GM23338 (cell line): ENCODE measurements at places on chromosomes 7 and 10. TPM values are rescaled to one million over a fixed set of nuclear protein-coding genes. Genes with fewer than 3 reads are reported as not detected.

Gene CCDC136
- total RNA-seq = 39.9 and 55.7 TPM in 2 replicates

Gene STEAP2
- total RNA-seq = 20.9 and 22.0 TPM in 2 replicates

Gene ARHGAP22
- 10.7 and 11.3 TPM in 2 replicates for total RNA-seq

Gene SLC16A9
- total RNA-seq = 11.4 and 16.0 TPM in 2 replicates

Gene SDK1
- total RNA-seq = 5.1 and 10.0 TPM in 2 replicates

Gene MRPL32
- total RNA-seq = 93.4 and 93.6 TPM in 2 replicates

Gene PGAM2
- 0.78 and 2.9 TPM in 2 replicates for total RNA-seq

Gene HABP2
- not detected in 2 replicates for total RNA-seq

Gene NPC1L1
- not detected in 2 replicates for total RNA-seq

Gene TMEM196
- total RNA-seq = not detected in 2 replicates

Gene PDZD7
- total RNA-seq = 1.7 and 2.3 TPM in 2 replicates

Gene KLLN
- 0.24 and 0.62 TPM in 2 replicates for total RNA-seq

Gene FGF8
- total RNA-seq = 6.2 and 6.3 TPM in 2 replicates

Gene WNT16
- total RNA-seq = 0.73 and 1.5 TPM in 2 replicates

Gene LIPK
- total RNA-seq = not detected in 2 replicates

Gene ADCYAP1R1
- total RNA-seq = 9.2 and 10.6 TPM in 2 replicates

Gene CLDN3
- total RNA-seq = 24.1 and 27.7 TPM in 2 replicates

Gene IGF2BP3
- total RNA-seq = 183 and 209 TPM in 2 replicates

Gene PTPN20
- not detected in 2 replicates for total RNA-seq

Gene MICALL2
- 11.8 and 13.0 TPM in 2 replicates for total RNA-seq

Gene FOXI2
- total RNA-seq = 1.1 and 1.3 TPM in 2 replicates

Gene TSPAN33
- 46.8 and 51.5 TPM in 2 replicates for total RNA-seq

Gene CRCP
- total RNA-seq = 43.4 and 60.5 TPM in 2 replicates

Gene C7orf57
- total RNA-seq = 0.42 and 1.6 TPM in 2 replicates

Gene SFXN3
- total RNA-seq = 2.3 and 3.8 TPM in 2 replicates

Gene FAM180A
- not detected in 2 replicates for total RNA-seq

Gene GNGT1
- not detected in 2 replicates for total RNA-seq

Gene ASAH2B
- total RNA-seq = 9.1 and 11.7 TPM in 2 replicates

Gene MAGI2
- 26.4 and 31.4 TPM in 2 replicates for total RNA-seq
